Chondrocyte (in vitro differentiated cells): ENCODE measurements at places on chromosomes 5 and 9. TPM values are rescaled to one million over a fixed set of nuclear protein-coding genes. Genes with fewer than 3 reads are reported as not detected.

DNA sequence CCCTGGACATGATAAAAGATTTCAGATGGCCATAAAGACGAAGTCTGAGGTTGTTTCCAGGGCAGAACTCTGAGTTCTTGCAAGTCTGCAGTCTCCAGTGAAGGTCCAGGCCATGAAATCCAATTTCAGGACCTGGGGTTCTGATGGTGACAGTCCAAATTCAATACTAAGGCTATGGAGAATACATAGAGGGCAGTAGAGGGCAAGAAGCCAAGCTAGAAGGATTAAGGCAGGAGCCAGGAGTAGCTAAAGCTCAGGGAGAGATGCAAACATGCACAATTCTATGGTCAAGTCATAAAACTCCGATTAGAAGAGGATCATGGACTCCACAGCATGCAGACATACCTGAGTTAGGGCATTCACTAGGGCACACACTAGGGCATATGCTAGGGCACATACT is 11.4 kb downstream of the SLIT3 start:
- peaks cover 2% of the 10 kb centered on the region for H3K36me3 ChIP-seq
- no peak overlapping the region for H3K27ac ChIP-seq
- H3K4me1 ChIP-seq = peaks cover 24% of the 10 kb centered on the region
- no peaks in the 10 kb centered on the region for H3K27me3 ChIP-seq
- H3K4me3 ChIP-seq = no peak overlapping the region

- H3K27me3 ChIP-seq = no peaks in the 10 kb centered on the region
- H3K36me3 ChIP-seq = peaks cover 14% of the 10 kb centered on the region
- H3K4me1 ChIP-seq = peaks cover 62% of the 10 kb centered on the region
Observed at GRCh38 chr9:133371261-133371711, 4.6 kb downstream of the SURF4 start.

- H3K36me3 ChIP-seq = no peaks in the 10 kb centered on the region
- no peaks in the 10 kb centered on the region for H3K27me3 ChIP-seq
- no peak overlapping the region for H3K27ac ChIP-seq
- no peak for DNase-seq
- H3K4me1 ChIP-seq = peaks cover 5% of the 10 kb centered on the region
Observed at GRCh38 chr5:80592105-80592504, 22.0 kb upstream of the ANKRD34B start.

- peaks cover 2% of the 10 kb centered on the region for H3K36me3 ChIP-seq
- no peak overlapping the region for H3K4me3 ChIP-seq
- peaks cover 11% of the 10 kb centered on the region for H3K27me3 ChIP-seq
- no peak for DNase-seq
- H3K4me1 ChIP-seq = peaks cover 7% of the 10 kb centered on the region
Observed at GRCh38 chr9:85112933-85113418, 443.4 kb downstream of the NTRK2 start.

DNA sequence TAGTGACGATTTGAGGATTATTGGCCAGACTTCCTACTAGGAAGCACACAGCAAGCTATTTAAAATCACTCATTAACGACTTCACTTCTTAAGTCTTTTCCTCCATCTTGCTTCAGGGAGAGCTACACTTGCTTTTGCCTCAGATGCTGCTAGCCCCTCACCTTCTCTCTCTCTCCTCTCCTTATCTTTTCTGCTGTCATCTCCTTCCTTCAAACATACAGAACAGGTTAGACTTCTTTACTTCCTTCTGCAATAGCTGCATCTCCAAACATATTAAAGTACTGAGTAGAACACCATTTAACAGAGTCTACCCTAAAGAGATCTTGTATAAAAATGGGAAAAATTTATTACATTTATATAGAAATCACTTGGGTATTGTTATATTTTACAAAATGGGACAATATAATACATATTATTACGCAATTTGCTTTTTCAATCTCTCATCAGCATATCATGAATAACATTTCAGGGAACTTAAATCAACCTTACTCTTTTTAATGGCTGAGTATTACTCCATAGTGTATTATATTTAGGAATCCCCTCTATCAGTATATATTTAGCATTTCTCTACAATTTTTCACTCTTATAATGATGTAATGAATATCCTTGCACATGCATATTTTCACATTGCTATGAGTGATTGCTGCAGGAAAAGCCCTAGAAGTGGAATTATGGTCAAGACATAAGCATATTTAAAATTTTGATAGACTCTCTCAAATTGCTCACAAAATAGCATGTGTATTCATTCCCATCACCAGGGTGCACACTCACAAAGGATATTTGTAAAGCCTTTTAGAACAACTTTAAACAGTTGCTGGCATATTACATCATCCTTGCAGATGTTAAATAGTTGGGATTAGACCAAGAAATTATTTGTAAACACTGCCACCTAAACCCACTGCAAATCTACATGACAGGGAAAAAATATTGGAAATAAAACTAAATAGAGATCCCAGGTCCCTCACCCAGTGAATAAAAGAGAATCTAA is 164.5 kb upstream of the NFIB start:
- peaks cover 12% of the 10 kb centered on the region for H3K4me1 ChIP-seq
- H3K36me3 ChIP-seq = no peaks in the 10 kb centered on the region
- H3K27me3 ChIP-seq = no peaks in the 10 kb centered on the region
- DNase-seq = no peak
- H3K4me3 ChIP-seq = no peak overlapping the region

The GFPT2 gene
- total RNA-seq = 16.8 to 46.1 TPM (median 18.8 TPM) in 3 replicates

The SLIT3 gene
- 65.8 to 119 TPM (median 116 TPM) in 3 replicates for total RNA-seq
